GM18507 (cell line): ENCODE measurements at places on chromosomes 4 and X.

DNA sequence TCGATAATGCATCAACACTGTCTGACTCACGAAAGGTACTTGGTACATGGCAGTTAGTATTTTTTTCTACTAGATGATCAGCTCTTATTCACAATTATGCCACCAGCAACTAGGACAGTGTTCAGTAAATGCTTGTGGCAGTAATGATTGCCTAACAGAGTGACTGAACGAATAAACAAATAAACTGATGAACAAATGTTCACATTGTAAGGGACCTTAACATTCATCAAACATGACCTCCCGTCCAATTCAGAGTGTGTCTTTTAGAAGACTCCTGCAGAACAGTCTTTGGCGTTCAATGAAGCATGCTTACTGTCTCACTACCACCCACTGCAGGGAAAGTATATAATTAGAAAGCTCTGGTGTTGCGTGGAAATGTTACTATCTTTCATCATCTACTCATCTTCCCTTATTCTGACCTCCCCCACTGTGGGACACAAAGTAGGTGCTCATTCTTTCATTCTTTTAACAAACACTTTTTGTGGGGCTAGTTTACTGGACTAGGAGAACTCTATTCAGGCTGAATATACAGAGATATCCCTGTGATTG is 319.3 kb downstream of the RAB28 start:
- DNase-seq, result no peak

GRCh38 chr4:114251020-114251419 is 271.6 kb upstream of the ARSJ start:
- no peak for DNase-seq

DNA sequence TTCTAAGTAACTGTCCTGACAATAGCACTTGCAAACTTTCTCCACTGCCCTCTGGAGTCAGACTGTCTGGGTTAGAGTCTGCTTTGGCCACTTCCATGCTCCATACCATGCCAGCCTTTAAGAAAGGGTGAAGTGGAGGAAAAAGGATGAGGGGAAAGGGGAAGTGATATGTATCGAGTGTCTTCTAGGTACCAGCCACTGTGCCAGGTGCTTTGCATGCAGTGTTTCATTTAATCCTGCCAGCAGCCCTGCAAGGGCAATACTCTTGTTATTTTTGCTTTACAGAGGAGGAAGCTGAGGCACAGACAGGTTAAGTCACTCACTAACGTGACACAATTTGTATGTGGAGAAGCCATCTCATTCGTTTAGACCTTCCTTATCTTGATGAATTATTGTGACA is 55.6 kb downstream of the RTL9 start:
- no peak for DNase-seq

DNA sequence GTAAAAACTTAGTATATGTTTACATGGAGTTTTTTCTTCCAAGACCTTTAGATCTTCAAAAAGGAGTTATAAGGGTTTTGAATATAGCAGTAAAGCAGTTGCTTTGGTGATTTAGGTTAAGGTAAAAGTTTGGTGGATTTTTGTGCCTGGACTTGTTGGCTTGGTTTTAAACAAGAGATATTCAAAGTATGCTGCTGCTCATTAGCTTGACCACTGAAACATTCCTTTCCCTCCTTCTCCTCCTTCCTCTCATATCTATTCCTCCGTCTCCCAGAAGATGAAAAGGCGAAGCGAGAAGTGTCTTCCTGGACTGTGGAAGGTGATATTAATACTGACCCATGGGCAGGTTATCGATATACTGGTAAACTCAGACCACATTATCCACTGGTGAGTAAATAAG is 38.4 kb downstream of the METAP1 start:
- DNase-seq, result no peak

GRCh38 chrX:130902783-130903613 is at the start of gene ENOX2:
ENOX2 (minus strand) TSS chrX:130903209; CDS start chrX:130703216, 199,993 bp downstream.
- DNase-seq, result peak; percentile 66

GRCh38 chrX:13938051-13938828 is 91.5 kb downstream of the GEMIN8 start:
- DNase-seq, result no peak

DNA sequence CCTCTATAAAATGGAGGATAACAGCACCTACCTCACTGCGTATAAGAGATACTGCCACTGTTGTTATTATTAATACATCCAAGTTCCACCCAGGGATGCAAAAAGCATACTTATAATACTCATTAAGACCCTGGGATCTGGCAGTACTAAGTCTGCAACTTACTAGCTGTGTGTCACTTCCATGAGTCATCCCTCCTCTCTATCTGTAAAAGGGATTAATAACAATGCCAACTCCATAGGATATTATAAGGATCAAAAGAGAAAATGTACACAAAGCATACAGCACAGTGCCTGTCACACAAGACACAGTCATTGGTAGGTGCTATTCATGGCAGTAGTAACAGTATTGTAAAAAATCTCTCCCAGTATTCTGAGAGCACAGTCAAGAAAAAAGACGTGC is 216.7 kb downstream of the HS6ST2 start:
- no peak for DNase-seq

DNA sequence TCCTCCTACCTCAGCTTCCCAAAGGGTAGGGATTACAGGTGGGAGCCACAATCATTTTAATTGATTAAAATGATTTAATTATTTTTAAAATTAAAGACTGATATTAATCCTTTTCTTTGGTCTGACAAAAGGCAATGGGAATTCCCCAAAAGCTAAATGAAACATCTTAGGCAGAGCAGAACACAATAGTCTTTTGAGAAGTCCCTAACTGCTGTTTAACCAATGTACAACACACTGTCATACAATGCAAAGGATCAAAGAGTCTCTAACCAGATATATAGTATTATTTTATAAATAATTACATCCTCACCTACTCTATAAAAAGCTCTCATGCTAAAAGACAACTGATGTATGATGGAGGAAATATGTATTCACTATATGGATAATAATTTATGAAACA is 47.0 kb downstream of the THAP9 start:
- no peak for DNase-seq

GRCh38 chr4:76702440-76703122 is 195.4 kb downstream of the SOWAHB start:
- no peak for DNase-seq

DNA sequence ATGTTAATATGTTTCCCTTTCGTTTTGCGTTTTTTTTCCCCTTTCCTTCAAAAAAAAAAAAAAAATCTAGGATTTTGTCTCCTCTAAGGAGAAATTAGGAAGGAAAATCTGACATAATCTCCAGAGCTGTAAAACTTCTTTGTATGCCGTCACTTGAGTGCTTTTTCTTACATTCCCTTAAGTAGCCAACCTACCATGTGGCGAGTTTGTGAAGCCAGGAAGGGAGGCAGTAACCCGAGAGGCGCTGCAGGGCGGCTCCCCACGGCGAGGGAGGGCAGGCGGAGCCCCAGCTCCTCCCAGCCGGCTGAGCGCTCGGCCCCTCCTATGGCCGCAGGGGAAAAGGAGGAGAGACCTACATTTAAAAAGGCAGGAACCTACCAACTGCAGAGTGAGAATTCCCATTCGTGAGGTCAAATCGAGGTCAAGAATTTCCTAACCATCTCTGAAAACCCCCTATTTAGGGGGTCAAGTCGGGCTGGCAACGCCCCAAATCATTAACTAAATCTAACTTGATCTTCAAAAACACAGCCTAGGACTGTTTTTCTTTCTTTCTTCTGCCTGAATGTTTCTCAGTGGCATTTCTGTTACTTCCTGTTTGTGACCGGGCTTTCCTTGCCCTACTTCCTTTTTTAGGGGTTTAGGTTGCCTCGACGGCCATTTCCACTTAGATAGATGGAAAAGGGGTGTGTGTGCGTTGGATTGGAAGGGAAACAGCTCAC is 345.1 kb upstream of the KLF3 start:
- DNase-seq, result peak; percentile 87

GRCh38 chr4:158906073-158906472 is 137.2 kb downstream of the FNIP2 start:
- no peak for DNase-seq
